ENCODE measurements at places on chromosomes 3 and 15.

DNA sequence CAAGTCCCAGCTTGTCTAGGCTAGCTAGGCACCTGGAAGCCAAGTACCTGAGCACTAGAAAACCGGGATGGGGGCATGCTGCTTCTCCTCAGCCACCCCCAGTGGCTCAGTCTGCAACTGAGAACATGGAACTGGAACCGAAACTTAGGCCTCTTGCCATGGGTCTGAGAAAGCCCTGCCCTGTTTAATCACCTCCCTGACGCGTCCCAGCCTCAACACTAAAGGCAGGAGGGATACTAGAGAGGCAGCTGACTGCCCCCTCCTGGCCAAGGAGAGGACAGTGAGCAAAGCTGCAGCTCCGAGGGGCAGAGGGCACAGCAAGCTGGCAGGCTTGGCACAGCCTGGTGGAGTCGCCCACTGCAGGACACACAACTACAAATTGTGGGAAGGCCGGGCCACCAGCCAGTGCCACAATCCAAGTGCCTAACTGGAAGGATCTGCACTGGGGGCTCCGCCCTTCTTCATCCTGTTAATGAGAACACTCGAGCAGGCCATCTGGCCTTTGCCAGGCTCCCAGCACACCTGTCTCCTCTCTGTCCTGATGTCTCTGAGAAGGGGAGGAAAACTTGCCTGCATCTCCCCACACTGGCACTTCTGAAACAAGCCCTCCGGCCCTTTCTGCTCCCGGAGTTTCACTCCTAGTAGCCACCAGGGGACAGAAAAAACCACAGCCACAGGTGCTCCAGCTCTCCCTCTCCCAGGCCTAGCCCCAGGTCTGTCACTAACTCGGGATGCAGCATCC lies 53.7 kb downstream of the BDH1 start:
- DNase-seq: no peak

- no peak for DNase-seq
These were observed 102.7 kb upstream of the AGBL1 start for GRCh38 chr15:85976986-85977385.

- no peak for DNase-seq
These were observed 21.9 kb downstream of the KY start for GRCh38 chr3:134628884-134629283.

DNA sequence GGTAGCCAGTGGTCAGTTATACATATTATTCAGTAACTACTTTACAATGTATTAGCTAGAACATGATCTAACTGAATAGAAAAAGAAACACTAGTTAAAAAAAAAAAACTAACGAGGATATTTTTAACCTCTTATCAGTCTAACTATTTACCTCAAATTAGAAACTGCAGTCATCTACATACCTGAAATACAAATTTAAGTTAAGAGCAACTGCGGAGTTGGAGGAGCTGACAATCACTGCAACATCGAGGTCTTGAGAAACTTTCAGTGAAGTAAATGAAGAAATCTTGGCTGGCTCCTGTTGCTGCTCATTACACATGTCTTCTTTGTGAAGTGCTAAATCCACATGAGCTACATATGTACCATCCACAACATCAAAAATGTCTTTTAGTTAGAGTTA lies 6.5 kb downstream of the SPG11 start:
- no peak for DNase-seq

DNA sequence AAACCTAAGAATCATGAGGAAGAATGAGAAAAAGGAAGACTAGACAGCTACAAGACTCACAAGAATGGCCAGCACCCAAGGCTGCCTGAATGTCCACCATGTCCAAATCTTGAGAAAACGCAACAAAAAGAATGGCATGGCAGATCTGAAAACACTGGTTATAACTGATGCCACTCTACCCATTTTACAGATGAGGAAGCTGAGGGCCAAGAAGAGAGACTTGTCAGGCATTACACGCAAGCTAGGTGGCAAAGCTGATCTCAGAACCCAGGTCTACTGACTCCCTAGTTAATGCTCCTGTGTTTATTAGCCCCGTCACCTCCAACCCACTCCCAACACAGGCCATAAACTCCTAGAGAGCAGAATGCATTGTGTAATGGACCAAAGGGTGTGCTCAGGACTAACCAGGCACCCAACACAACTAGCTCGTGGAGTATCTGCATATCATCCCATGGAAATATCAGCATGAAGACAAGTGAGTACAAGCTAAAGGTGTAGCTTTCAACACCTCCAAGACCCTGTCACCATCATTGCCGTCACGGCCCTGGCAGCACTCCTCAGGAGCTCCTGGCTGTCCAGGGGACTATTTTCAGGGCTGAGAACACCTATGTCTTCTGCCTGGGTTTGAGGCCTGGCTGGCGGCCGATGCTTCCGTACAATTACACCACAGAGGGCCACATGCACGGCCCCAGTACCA lies 111.7 kb downstream of the XXYLT1 start:
- DNase-seq: no peak

DNA sequence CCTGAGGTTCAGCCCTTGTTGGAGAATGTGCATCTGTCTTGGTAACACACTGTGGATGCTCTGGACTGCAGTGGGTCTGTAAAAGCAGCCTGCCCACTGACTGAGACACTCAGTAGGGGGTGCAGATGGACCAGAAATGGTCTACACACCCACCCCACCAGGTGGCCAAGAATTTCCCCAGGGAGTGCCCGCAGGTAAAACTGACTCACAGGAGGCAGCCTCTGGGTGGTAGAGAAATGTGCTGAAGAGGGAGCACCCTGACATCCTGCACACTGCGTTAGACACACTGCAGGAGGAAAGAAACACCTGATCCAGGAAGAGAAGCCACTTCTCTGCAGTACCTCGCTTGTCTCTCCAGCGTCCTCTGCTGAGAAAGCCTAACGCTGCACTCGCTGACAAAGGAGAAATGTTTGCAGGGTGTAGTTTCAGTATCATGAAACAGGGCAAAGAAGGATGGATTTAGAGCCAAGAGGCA lies 109.5 kb upstream of the ABHD17C start:
- no peak for DNase-seq

DNA sequence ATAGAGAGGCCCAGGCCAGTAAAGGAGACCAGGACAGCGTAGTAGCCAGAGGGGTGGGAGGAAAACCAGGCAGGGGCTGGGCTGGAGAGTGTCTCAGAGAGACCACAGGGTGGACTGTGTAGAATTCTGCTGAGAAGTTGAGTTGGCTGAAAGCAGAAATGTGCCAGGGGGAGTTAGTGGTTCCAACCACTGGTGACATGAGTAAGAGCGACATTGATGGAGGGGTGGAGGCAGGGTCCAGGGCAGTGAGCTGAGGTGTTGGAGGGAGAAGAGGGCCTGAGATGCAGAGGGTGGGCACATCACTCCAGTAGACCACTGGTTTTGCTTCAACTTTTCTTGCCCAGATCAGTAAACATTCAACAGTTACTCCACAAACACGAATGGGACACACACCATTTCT lies 106.5 kb downstream of the ASB7 start:
- no peak for DNase-seq

DNA sequence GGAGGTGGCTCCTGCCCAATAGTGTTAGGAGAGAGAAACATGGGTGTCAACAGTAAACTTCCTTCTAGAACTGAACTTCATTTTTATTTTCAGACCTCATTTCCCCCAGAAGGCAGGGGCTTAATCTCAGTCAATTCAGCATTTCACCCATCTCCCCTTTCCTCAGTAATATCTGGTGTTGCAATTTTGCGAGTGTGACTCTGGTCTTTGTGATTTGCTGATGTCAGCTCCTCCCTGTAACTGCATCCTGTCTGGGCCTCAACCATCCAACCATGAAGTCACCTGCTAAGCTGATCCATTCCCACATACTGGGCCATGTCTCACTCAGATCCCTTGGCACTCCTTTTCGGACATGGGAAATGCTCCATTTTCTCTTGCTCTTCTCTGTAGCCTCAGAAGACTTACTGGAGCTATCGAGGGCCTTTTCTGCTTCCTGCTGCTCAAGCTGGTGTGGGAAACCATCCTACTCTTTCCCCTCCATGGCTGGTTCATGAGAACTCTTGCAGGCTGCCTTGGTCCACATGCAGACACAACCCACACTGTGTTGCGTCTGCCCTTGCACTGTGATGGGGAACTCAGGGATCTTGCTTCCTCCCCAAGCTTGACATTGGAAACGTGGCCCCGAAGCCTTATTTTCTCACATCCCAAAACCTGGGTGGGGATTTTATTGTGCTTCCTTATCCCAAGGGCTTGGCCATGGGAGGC lies 24.6 kb downstream of the CCR4 start:
- no peak for DNase-seq

GRCh38 chr3:34090876-34091275 lies 292.4 kb downstream of the PDCD6IP start:
- DNase-seq: no peak

GRCh38 chr3:3027976-3028567 lies 82.1 kb downstream of the IL5RA start:
- DNase-seq: no peak
